Endodermal cell (in vitro differentiated cells): ENCODE measurements at places on chromosomes 2 and 18. TPM values are rescaled to one million over a fixed set of nuclear protein-coding genes. Genes with fewer than 3 reads are reported as not detected.
A peak's percentile ranks its signal among the peaks of the same experiment; 100 is the strongest.

DNA sequence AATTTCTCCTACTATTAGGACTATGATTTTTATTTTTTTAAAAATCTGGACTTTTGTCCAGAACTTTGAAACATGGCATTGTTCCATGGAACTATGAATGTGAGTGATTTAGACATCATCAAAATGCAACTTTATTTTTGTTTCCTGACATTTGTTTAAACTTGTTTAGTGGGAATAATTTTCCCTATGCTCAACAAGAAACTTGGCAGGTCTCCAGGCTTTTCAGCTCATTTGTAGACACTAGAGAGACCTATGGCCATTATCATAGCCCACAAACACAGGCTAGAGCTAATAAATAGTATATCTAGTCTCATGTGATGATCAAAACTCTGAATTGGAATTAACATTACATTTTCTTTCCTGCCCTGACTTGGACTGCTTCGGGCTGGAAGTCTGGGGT is 145.1 kb upstream of the CELF4 start:
- H3K36me3 ChIP-seq = no peaks in the 10 kb centered on the region
- peaks cover 3% of the 10 kb centered on the region for H3K4me1 ChIP-seq
- H3K27ac ChIP-seq = no peak overlapping the region
- H3K4me3 ChIP-seq = no peak overlapping the region
- no peak for DNase-seq

GRCh38 chr2:12778811-12779579 is 62.3 kb downstream of the TRIB2 start:
- no peak for DNase-seq
- H3K27ac ChIP-seq = no peak overlapping the region
- no peaks in the 10 kb centered on the region for H3K36me3 ChIP-seq
- H3K27me3 ChIP-seq = no peaks in the 10 kb centered on the region

DNA sequence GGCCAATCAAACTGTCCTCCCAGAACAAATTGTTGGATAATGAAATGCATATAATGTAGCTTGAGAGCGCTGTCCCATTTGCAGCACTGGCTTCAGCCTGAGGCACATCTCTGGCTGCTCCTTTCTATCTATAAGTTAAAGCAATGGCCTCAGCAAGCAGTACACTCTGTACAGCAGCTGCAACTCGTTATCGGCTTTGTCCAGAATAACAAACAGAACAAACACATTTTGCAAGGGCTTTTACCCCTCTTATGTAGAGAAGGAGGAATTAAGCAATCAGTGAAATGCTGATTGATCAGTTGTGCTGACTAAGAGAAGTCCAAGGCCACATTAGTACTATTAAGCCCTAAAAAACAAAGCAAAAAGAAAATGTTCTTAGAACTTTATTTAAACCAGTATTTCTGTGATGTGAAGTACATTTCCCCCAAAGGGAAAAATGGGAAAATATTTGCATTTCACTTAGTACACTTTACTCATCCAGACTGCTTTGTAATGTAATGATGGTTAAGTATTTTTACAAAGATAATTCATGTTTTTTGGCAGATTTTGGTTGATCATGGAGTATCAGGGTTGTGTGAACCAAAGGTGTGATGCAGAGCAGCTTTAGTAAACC is 15.0 kb upstream of the CPS1 start:
- H3K4me3 ChIP-seq = no peak overlapping the region
- no peaks in the 10 kb centered on the region for H3K4me1 ChIP-seq
- peak overlapping the region; percentile 47 for H3K27ac ChIP-seq
- H3K36me3 ChIP-seq = no peaks in the 10 kb centered on the region

DNA sequence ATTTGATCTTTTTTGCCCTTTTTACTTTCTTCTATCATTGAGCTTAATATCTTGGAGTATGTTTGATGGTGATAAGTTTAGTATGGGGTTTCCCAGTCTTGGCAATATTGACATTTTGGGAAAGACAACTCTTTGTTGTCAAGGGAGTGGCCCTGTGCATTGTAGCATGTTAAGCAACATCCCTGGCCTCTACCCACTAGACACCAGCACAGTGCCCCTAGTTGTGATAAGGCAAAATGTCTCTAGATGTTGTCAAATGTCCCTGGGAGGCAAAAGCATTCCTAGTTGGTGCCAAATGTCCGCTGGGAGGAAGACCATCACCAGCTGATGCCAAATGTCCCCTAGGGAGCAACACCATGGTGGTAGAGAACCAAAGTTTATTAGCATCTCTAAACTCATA is 28.2 kb downstream of the GULP1 start:
- H3K27ac ChIP-seq = no peak overlapping the region
- H3K27me3 ChIP-seq = no peaks in the 10 kb centered on the region
- H3K4me1 ChIP-seq = no peaks in the 10 kb centered on the region
- H3K4me3 ChIP-seq = no peak overlapping the region
- no peak for DNase-seq

DNA sequence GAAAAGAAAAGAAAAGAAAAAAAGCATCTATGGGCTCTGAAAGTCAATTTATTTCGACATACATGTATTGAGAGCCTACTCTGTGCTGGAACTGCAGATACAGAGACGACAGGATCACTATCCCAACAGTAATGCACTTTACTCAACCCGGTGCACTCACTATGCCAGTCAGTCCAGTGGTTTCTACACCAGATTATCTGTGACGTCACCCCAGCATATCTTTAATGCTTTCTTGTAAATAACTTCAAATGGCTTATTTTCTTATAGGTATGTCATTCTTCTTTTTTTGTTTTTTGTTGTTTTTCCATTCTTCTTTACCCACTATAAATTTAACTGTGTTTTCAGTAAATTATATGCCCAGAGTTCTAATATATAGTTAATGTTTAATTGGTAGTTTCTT is 800.0 kb upstream of the FANCL start:
- no peaks in the 10 kb centered on the region for H3K27me3 ChIP-seq
- H3K36me3 ChIP-seq = no peaks in the 10 kb centered on the region
- H3K27ac ChIP-seq = no peak overlapping the region
- no peak for DNase-seq
- H3K4me3 ChIP-seq = no peak overlapping the region

DNA sequence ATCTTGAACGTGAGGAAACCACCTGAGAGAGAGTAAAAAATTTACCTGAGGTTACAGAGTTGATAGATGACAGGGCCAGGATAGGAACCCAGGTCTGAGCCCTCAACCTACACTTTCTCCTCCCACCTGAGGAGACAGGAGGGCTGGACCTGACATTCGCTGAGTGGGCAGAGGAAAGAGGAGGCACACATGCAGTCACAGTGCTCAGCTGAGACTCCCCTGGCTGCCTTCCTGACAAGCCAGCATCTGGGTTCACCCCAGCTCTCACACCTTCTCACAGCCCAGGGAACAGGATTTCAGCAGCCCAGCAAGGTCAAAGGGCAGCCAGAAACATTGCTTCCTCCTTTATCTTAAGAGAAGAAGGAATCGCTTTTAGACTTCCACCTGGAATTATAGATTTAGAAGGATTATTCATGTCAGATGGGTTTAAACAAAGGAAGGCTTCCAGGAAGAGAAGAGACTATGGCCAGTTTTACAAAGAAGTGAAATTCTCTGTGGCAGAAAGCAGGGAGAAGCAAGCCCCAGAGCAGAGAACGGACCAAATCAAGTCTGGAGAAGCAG is 18.1 kb upstream of the PKDCC start:
- H3K27ac ChIP-seq = peak overlapping the region; percentile 85
- H3K27me3 ChIP-seq = no peaks in the 10 kb centered on the region

GRCh38 chr2:217858519-217859491 is 144.0 kb downstream of the TNS1 start:
- H3K4me1 ChIP-seq = peaks cover 7% of the 10 kb centered on the region
- no peak overlapping the region for H3K4me3 ChIP-seq
- no peak overlapping the region for H3K27ac ChIP-seq
- no peaks in the 10 kb centered on the region for H3K27me3 ChIP-seq

DNA sequence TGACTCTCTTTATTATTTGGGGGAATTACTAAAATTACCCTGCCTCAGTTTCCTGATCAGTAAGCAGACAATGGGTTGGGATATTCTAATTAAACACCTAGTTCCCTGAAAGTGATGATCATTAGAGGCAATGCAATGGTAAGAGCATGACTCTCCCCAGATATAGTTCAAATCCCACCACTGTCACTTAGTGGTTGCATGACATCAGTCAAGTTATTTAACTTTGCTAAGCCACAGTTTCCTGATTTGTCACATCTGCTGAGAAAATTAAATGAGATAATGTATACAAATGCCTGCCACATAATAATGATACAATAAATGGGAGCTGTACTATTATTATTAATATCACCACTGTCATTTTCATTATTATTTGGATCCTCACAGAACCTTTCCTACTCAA is 29.9 kb downstream of the ZEB2 start:
- no peak overlapping the region for H3K4me3 ChIP-seq
- no peaks in the 10 kb centered on the region for H3K4me1 ChIP-seq
- H3K27me3 ChIP-seq = peaks cover 4% of the 10 kb centered on the region
- H3K27ac ChIP-seq = no peak overlapping the region
- no peaks in the 10 kb centered on the region for H3K36me3 ChIP-seq

- no peak overlapping the region for H3K27ac ChIP-seq
- H3K36me3 ChIP-seq = no peaks in the 10 kb centered on the region
- H3K4me3 ChIP-seq = no peak overlapping the region
- H3K4me1 ChIP-seq = peaks cover 3% of the 10 kb centered on the region
- DNase-seq = no peak
These were observed 160.2 kb upstream of the NCK2 start for GRCh38 chr2:105584435-105585010.

DNA sequence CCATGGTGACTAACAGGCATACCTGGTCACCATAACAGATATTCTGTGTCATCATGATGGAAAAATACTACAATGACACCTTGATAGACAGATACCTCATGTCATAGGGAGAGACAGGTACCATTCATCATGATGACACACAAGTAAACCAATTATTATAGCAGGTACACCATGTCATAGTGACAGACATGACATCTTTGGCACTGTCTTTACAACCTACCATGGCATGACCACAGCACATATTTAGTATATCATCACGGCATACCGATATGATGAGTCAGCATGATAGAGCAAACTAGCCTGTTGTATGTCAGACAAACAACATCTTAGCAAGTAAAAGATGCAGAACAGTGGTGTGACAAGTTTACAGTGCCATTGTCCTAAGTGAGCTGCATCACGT is 101.3 kb upstream of the KLHL29 start:
- H3K4me1 ChIP-seq = peaks cover 13% of the 10 kb centered on the region
- H3K27me3 ChIP-seq = no peaks in the 10 kb centered on the region
- H3K36me3 ChIP-seq = no peaks in the 10 kb centered on the region
- H3K4me3 ChIP-seq = no peak overlapping the region
- DNase-seq = no peak

- H3K4me1 ChIP-seq = no peaks in the 10 kb centered on the region
- no peak overlapping the region for H3K27ac ChIP-seq
- no peaks in the 10 kb centered on the region for H3K27me3 ChIP-seq
- H3K4me3 ChIP-seq = no peak overlapping the region
- DNase-seq = no peak
- H3K36me3 ChIP-seq = no peaks in the 10 kb centered on the region
These were observed 50.9 kb downstream of the TFCP2L1 start for GRCh38 chr2:121234144-121234543.

DNA sequence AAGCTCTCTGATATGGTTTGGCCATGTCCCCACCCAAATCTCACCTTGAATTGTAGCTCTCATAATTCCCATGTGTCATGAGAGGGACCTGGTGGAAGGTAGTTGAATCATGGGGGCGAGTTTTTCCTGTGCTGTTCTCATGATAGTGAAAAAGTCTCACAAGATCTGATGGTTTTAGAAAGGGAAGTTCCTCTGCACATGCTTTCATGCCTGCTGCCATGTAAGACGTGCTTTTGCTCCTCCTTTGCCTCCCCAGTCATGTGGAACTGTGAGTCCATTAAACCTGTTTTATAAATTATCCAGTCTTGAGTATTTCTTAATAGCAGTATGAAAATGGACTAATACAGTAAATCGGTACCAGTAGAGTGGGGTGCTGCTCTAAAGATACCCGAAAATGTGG is 34.9 kb downstream of the LTBP1 start:
- no peak for DNase-seq
- no peaks in the 10 kb centered on the region for H3K27me3 ChIP-seq
- H3K27ac ChIP-seq = no peak overlapping the region

GRCh38 chr2:202693503-202693902 is 58.7 kb downstream of the FAM117B start:
- peaks cover 24% of the 10 kb centered on the region for H3K36me3 ChIP-seq
- no peak for DNase-seq
- H3K4me3 ChIP-seq = no peak overlapping the region

GRCh38 chr2:20689428-20690264 is 22.7 kb downstream of the GDF7 start:
- no peaks in the 10 kb centered on the region for H3K27me3 ChIP-seq
- DNase-seq = no peak
- no peaks in the 10 kb centered on the region for H3K4me1 ChIP-seq
- H3K27ac ChIP-seq = no peak overlapping the region
- peaks cover 26% of the 10 kb centered on the region for H3K36me3 ChIP-seq

DNA sequence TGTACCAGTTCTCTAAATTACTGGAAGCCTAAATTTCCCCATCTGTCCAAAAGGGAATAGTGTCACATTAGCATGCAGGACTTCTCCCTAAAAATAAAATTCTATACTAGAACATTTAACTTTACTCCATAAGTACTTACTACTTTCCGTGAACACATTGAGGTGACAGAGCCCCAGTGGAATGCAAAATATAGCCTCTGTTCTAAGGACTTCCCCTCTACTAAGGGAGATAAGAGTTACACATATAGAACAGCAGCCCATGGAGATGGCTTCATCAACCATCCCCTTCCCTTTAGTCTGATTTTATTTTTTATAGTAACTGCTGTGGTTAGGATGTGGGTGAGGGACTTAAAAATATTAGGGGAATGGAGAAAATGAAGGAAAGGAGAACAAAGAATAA is 68.9 kb upstream of the STPG4 start:
- no peak overlapping the region for H3K27ac ChIP-seq
- no peaks in the 10 kb centered on the region for H3K36me3 ChIP-seq
- no peak for DNase-seq
- no peak overlapping the region for H3K4me3 ChIP-seq
- no peaks in the 10 kb centered on the region for H3K27me3 ChIP-seq

ABCG8 gene
- total RNA-seq = not detected in 3 replicates

CPS1 gene
- 12.5 and 12.9 TPM in 2 replicates for total RNA-seq

PTPRN gene
- total RNA-seq = 1.1 and 1.2 TPM in 2 replicates

CAB39 gene
- 41.4 and 42.1 TPM in 2 replicates for total RNA-seq

CABLES1 gene
- 6.8 to 12.1 TPM (median 9.9 TPM) in 3 replicates for total RNA-seq

HOXD12 gene
- total RNA-seq = not detected in 3 replicates
